ENCODE measurements at places on chromosomes 16 and 17.
A peak's percentile ranks its signal among the peaks of the same experiment; 100 is the strongest.

DNA sequence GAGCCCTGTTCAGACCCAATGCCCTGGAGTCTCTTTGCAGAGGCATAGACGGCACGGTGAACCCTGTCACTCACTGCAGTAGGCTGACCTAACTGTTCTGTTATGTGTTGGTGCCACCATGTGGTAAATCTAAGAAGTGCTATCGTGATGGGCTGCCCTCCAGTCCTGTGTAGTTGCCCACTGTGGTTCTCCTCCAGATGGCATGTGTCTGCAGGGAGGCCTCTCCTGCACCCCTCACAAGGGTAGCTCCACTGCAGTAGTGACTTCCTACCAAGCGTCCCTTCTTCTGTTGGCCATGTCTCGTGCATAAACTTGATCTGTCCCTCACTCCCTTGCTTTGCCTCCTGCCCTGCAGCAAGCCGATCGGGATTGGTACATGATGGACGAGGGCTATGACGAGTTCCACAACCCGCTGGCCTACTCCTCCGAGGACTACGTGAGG is 5.8 kb downstream of the DHX38 start:
- peak; percentile 2 for DNase-seq

GRCh38 chr17:58556833-58557250 is 42.4 kb upstream of the MTMR4 start:
- no peak for DNase-seq

DNA sequence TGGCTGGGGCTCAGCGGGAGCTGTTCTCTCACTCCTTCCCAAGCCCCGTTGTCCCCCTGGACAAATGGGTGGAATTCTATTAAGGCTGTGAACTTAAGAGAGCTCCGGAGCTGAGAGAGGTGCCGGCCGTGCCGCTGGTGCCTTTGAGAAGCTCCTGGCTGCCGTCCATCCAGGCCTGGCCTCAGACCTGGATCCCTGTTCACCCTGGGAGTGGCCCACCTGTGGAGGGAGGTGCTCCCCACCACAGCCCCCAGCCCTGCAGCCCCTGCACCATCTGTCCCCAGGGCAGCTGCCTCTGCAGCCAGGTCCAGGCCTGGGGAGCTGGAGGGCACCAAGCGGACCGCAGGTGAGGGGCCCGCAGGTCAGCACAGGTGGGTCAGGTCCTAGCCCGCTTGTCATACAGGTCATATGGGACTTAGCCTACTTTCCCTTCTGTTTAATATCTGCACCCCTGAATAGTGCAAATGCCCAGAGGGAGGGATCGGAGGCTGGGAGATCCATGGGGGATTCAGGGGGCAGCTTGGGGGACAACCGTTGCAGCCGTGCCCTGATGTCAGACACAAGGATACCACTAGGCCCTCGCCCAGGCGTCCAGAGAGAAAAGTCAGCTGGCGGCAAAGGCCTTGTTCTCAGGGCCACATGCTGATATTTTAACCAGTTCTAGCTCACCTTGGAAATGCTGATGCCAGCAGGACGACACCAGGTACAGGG is 15.2 kb upstream of the METRNL start:
- no peak for DNase-seq

DNA sequence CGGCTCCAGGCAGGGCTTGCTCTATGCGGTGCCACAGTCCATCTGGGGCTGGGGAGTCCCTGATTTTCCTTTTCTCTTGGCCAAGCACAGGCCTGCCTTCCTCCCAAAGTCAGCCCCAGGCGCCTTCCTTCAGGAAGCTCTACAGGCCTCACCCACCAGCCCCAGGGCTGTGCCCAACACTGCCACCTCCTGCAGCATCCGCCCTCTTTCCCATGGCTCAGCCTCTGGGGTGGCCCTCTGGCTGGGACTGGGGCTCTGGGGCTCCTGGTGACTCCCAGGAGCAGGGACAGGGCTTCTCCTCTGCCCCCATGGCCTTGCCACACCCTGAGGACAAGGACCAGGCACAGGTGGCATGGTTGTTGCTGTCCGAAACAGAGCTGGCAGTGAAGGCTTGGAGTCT is 817 bp downstream of the ITGB4 start:
- no peak for DNase-seq

- no peak for DNase-seq
Measured at GRCh38 chr16:64590513-64590912, 531.4 kb downstream of the CDH11 start.

DNA sequence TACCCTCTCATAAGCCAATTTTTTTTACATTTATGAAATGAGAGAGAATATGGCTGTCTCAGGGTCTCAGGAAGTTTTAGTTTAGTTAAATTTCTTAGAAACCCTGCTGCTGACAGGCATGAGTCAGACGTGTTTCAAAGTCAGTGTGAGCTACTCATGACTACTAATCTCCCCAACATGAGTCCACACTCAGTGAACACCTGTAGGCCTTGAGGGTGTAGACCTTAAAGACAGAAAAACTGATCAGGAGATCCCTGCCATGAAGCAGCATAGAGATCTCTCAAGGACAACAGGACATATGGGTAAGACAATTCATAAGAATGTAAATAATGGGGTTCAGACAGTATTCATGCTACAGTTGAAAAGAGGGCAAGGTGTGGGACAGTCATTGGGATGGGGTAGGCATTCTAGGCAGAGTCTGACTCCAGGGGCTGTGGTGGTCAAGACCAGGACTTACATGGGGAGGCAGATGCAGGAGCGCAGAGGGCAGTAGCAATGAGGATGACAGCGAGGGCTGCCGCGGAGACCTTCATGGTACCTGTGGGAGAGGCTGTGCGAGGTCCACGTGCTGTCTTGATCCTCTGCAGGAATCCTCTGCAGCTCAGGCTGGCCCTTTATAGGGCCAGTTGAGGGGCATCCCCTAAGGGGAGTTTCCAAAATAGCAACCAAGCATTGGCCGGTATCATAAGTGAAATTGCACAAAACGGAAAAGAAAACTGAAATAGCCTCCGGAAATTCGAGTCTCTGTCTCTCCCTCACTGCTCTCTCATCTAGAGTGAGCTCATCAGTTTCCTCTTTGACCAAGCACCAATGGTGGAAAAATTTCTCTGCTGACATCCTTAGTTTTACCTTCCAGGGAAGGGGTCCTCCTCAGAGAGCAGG is at the start of gene CCL5:
CCL5 (minus strand) TSS at position 588 of the 882 bp plus-strand sequence.
- no peak for DNase-seq

DNA sequence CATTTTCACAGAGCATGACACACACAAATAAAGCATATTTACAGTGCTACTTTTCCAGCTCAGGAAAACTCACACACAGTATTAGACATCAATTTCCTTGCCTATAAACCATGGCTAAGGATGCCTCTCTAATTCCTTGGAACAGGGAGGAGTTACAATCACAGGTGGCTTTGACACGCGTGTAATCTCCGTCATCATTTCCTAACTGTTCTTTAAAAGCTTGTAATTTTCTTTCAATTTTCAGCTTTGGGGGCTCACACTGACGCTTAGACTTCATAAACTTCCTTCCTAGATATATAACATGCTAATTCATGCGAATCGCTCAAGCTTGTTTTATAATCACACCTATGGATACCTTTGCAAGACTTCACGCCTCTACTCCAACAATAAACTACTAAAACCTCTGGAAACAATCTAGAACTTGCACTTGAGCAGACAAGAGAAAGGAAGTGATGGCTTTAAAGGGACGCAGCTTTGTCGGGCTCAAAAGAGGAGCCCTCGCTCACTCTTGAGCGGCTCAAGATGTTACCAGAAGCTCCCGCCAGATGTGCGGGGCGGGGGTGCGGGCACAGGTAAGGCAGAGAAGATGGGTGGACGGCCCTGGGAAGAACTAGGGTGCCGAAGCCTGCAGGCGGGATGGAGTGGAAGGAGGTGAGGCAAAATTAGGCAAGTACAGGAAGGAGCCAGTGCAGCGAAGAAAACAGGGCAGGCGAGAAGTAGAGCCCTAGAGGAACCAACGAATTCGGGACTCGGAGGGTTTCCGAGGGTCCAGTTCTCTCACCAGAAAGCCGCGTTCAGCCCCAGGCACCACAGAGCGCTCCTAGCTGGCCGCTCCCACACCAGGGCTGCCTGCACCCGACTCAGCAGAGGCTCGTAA is 631 bp downstream of the RETREG3 start:
- DNase-seq = no peak

- no peak for DNase-seq
Measured at GRCh38 chr16:57489229-57489628, 2.9 kb upstream of the DOK4 start.

DNA sequence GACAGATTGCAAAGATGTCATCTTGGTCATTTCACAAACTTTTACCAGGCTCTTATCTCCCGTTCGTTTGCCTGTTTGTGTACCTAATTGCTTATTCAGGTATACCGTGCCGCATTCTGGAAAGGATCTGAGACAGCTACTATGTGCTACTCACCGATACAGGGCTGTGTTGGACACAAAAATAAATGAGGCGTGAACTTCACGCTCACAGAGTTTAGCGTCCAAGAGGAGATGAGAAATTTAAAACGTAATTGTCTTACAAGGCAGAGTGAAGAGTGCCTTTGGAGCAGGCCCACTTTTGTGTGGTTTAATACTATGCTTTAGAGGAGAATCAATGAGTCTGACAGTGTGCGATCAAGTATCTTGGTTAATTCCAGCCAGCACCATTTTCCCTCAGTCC is 26.7 kb downstream of the MAF start:
- DNase-seq = no peak

DNA sequence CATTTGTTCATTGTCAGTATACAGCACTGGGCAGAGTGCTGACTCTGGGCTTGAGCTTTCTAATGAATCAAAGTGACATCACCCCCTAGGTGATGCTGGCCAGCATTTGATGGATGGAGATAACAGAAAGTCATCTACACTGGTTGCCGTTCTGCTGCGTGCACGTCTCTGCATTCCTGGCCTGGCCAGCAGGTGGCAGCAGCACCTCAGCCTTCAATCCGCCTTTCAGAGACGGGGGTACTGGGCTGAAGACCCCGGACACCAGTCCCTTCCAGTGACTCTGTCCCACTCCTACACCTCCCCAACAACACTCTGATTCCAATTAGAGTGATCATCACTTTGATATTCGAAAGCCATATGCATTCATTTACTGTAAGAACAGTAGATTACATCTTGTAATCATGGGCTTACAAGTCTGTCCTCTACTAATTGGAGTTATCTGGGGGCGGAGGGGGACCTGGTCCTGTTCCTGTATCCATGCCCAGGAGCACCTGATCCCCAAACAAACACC is 6.0 kb downstream of the CPSF4L start:
- peak; percentile 26 for DNase-seq

GRCh38 chr16:50651835-50652438 is 29.2 kb downstream of the SNX20 start:
- no peak for DNase-seq

DNA sequence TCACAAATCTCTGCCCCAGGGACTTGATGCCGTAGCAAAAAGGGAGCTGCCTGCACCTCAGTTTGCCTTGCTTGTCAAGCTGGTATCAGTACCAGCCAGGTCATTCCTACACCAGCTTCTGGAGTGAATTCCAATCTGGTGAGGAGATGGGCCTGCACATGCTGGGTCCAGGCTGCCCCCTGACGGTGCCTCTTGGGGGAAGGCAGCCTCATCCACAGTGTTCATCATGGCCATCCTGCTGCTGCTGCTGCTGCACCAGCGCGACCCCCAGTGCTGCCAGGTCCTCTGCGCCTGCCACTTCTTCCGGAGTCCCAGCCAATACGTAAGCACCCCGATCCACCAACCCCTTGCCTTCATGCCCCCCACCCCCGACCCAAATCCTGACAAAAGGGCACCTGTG is 8.3 kb downstream of the MRPL27 start:
- DNase-seq = no peak

- no peak for DNase-seq
Measured at GRCh38 chr17:9571201-9571600, 4.4 kb downstream of the STX8 start.

DNA sequence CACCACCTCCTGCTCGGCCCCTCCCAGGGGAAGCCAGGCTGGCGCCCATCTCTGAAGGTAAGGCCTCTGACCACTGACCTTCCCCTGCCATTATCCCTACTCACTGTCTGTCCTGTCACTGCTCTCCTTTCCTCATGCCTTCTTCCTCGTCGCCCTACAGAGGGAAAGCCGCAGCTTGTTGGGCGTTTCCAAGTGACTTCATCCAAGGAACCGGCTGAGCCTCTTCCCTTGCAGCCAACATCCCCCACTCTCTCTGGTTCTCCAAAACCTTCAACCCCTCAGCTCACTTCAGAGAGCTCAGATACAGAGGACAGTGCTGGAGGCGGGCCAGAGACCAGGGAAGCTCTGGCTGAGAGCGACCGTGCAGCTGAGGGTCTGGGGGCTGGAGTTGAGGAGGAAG is 3.0 kb downstream of the COA3 start:
- no peak for DNase-seq
